A673 (cell line): ENCODE measurements at places on chromosomes 16 and 17.
A peak's percentile ranks its signal among the peaks of the same experiment; 100 is the strongest.

DNA sequence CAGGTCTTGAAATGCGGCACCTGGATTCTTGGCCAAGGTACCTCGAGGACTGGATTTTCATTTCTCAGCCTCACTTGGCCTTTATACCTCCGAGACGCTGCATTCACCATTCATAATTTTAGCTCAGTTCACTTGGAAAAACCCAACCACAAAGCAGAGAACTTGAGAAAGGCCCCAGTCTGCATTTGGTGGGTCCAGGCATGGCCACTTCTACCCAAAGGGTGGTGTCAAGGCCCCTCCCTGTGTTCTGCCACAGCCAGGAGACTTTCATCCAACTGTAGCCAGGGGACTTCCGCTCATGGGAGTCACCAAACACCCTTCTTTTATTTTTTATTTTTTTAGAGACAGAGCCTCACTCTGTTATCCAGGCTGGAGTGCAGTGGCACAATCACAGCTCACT lies 14.7 kb upstream of the TVP23A start:
- no peak for DNase-seq

DNA sequence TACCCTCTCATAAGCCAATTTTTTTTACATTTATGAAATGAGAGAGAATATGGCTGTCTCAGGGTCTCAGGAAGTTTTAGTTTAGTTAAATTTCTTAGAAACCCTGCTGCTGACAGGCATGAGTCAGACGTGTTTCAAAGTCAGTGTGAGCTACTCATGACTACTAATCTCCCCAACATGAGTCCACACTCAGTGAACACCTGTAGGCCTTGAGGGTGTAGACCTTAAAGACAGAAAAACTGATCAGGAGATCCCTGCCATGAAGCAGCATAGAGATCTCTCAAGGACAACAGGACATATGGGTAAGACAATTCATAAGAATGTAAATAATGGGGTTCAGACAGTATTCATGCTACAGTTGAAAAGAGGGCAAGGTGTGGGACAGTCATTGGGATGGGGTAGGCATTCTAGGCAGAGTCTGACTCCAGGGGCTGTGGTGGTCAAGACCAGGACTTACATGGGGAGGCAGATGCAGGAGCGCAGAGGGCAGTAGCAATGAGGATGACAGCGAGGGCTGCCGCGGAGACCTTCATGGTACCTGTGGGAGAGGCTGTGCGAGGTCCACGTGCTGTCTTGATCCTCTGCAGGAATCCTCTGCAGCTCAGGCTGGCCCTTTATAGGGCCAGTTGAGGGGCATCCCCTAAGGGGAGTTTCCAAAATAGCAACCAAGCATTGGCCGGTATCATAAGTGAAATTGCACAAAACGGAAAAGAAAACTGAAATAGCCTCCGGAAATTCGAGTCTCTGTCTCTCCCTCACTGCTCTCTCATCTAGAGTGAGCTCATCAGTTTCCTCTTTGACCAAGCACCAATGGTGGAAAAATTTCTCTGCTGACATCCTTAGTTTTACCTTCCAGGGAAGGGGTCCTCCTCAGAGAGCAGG lies at the start of gene CCL5:
Gene CCL5, minus strand, starts transcription at position 588 of the 882 bp plus-strand sequence.
- DNase-seq: no peak

DNA sequence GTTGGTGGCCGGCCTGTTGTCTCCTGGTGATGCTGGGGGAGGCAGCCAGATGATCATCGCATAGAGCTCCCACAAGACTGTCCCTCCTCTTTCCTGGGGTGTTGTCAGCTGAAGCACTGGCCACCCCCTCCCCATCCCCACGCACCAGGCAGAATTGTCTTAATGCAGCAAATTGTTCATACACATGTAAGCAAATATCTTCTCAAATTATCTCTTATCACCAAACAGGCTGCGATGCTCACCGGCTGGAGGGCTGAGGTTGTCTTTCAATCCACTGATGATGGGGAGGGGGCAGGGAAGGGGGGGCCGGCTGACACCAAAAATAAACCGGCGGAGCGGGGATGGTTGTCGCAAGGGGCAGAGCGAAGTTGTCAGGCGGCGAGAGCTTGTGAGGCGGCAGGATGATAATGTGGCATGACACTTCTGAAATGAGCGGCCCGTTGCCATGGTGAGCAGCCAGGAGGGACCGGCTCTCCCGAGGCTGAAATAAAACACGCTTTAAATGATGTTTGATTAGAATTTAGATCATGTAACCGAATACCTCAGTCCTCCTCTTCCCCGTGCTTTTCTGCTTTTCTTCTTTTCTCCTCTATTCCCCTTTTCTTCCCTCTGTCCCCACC lies 59.8 kb downstream of the MRM1 start:
- no peak for DNase-seq

- DNase-seq: no peak
Measured at GRCh38 chr16:89593841-89594240, 18.3 kb downstream of the CPNE7 start.

DNA sequence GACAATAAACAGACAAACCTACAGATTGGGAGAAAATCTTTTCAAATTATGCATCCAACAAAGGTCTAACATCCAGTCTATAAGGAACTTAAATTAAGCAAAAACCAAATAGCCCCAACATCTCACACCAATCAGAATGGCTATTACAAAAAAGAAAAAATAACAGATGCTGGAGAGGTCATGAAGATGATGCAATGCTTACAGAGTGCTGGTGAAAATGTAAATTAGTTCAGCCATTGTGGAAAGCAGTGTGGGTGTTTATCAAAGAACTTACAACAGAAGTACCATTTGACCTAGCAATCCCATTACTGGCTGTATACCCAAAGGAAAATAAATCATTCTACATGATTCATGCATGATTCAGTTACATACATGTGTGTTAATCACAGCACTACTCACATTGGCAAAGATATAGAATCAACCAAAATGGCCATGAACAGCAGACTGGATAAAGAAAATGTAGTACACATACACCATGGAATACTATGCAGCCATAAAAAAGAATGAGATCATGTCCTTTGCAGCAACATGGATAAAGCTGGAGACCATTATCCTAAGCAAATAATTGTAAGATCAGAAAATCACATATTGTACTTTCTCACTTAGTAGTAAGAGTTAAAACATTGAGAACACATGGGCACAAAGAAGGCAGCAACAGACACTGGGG lies 223.9 kb upstream of the WSB1 start:
- DNase-seq: no peak

- no peak for DNase-seq
Measured at GRCh38 chr17:16442141-16442540, 26.8 kb downstream of the TRPV2 start.

DNA sequence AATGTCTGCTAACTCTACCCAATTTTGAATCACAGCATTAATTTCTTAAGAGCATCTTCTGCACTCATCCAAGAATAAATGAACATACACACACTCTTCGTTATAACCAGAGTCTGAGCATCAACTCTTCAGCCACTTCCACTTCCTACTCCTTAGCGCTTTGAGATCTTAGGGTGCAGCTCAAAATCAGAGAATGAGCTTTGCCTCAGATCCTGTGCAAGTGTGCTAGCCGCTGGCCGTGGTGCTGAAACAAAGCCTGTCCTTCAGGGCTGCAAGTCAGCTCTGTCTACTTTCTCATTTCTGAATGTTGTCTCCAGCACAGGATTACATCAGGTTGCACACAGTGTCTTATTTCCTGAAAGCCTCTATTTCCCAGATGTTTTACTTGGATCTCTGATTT lies 165.4 kb downstream of the AIPL1 start:
- peak; percentile 62 for DNase-seq

DNA sequence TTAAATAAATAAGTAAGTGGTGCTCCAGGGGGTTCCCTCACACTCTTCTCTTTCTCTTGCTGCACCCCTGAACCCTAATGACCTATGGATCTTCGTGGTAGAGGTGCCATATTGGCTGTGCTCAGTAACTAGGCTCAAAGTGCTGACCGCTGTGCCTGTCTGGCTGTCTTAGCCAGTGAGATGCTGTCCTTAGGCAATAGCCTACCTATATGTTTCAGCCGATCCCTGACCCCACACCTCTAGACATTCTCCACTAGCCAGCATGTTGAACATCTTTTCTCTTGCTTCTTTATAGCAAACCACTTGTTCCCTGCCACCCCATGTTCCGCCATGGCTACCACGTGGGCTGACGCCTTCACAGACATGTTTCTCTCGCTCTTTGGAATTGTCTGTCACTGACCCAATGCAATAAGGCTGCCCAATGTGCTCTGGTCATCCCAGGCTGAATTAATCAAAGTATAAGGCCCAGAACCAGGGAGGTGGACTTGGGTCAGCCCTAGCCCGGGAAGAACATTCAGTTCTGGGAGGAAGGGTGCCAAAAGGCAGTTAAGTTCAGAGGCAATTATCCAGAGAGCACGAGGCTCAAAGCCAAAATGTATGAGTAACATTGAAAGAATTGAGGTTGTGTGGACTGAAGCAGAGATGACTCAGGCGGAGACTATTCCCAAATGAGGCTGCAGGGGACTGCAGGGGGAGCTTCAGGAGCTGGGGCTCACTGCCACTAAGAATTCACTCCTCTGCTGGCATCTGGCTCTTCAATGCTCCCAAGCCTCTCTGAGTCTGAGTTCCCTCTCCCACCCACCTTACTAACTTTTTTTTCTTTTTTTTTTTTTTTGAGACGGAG lies 28.7 kb upstream of the TNRC6A start:
- DNase-seq: peak; percentile 92

GRCh38 chr16:24253192-24253591 lies 2.9 kb upstream of the CACNG3 start:
- DNase-seq: peak; percentile 83

GRCh38 chr17:18857864-18858566 lies at the start of gene PRPSAP2:
TSS of gene PRPSAP2 (plus strand) at chr17:18858131. CDS start at chr17:18865834, 7,703 bp downstream.
- DNase-seq: peak; percentile 97

DNA sequence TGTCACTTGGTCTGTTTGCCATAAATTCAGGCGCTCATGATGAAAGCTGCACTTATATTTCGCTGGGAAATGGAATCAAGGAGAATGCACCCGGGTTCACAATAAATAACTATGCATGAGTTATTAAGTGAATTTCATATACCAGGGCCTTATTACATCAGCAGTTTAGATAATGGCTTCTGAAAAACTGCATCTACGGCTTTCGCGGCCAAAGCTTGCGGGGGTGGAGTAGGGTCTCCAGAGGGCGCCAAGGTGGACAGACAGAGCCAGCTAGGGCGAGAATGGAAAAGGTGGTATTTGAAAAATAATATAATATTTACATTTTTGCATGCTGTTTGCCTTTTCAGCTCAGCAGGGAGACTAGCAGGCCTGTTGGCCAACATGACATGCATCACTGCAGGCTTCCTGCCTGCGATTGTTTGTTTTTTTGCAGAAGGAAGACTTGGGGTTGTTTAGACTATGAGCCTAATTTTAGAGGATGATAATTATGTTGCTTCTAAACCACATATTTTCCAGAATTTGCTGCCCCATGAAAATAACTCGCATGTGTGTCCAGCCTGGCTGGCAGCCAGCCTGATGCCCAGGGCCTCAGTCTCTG lies 173.8 kb upstream of the IRX3 start:
- DNase-seq: no peak

- DNase-seq: no peak
Measured at GRCh38 chr16:68257251-68257905, 6.9 kb upstream of the SLC7A6 start.

DNA sequence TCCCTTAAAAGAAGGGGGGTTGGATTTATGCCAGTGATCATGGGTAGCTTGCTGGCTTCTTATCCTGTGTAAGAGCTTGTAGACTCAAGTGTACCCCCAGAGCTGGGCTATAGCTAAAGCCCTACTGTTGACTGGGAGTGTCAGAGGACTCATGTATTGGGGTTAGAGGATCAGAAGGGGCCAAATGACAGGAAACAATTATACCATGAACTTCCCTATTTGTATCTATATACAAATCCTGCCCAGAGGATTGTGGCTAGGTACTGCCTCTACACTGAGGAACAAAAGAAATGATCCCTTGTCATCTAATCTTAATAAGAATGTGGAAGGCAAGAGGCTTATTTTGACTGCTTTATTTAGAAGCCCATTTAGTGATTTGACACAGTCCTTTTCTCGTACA lies 14.3 kb downstream of the ZP2 start:
- DNase-seq: no peak

- no peak for DNase-seq
Measured at GRCh38 chr16:49373504-49373903, at the start of gene C16orf78. TSS of gene C16orf78 (plus strand) at chr16:49373804. CDS start at chr16:49373940, 136 bp downstream.

DNA sequence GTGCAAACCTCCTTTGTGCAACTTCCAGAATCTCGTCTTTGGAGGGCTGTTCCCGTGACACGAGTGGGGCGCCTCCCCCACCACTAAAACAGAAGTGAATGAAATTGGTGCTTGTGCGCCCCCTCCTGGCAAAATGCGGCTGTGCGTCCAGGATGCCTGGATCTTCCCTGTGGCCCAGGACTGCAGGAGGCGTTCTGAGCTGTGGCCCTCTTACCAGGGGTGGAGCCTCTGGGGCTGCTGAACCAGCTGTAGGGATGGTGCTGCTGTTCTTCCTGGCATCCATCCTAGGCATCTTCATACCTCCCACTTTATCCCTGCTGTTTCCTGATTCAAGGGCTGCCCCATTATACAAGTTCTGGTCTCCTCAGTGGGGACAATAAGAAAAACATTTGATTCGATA lies 18.5 kb upstream of the NAGLU start:
- peak; percentile 72 for DNase-seq

DNA sequence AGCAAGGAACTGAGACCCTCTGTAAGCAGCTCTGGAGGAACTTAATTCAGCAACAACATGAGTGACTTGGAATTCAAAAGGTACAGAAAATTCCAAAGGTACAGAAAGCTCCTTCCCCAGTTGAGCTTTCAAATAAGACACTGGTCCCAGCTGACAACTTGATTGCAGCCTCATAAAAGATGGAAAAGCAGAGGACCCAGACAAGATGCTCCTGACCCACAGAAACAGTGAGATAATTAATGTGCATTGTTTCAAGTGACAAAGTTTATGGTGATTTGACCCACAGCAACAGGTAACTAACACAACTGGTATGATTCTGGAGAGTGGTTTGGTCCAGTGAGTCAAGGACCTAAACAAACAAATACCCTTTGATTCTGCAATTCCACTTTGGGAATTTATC lies 15.2 kb upstream of the TMEM114 start:
- DNase-seq: no peak

DNA sequence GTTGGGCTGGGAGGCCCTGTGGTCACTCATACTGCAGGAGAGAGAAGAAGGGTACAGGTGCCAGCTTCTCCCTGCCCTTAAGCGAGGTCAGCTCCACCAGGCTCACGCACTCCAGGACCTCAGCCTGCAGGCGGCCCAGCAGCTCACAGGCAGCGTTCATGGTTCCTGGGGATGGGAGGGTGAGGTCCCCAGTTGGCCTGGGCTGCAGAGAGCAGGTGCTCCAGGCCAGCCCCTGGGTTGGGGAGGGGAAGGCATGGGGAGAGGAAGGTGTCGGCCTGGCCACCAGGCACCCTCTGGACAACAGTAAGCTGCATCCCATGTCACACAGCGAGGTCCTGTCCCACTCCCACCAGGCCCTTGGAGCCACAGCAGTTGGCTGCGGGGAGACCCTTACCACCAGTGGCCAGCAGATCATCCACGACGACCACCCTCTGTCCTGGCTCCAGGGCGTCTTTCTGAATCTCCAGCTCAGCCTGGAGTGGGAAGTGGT lies 2.0 kb downstream of the APRT start:
- no peak for DNase-seq

DNA sequence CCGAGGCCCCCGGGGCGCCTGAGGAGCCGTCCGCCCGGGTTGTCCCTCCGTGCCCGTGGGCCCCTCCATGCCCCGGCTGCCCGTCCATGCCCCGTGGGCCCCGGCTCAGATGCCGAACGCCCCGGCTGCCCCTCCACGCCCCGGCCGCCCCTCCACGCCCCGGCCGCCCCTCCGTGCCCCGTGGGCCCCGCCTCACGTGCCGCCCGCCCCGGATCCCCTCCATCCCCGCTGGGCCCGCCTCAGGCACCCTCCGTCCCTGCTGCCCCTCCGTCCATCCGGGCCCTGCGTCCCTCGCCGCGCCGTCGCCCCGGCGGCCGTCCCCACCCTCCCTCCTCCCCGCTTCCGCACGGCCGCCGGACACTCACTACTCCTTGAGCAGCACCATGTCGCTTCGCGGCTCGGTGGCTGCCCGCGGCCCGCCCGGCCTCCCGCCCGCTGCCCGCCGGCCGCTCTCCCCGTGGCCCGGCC lies 382 bp downstream of the PITPNA start:
- DNase-seq: no peak
